ENCODE measurements at places on chromosomes 12 and 14.

GRCh38 chr14:68291820-68292219, 472.2 kb downstream of the RAD51B start:
- no peak for DNase-seq

- no peak for DNase-seq
Observed at GRCh38 chr14:51014625-51015024, 70.3 kb upstream of the PYGL start.

- DNase-seq: no peak
Observed at GRCh38 chr14:99681832-99682148, 2.3 kb upstream of the CYP46A1 start.

DNA sequence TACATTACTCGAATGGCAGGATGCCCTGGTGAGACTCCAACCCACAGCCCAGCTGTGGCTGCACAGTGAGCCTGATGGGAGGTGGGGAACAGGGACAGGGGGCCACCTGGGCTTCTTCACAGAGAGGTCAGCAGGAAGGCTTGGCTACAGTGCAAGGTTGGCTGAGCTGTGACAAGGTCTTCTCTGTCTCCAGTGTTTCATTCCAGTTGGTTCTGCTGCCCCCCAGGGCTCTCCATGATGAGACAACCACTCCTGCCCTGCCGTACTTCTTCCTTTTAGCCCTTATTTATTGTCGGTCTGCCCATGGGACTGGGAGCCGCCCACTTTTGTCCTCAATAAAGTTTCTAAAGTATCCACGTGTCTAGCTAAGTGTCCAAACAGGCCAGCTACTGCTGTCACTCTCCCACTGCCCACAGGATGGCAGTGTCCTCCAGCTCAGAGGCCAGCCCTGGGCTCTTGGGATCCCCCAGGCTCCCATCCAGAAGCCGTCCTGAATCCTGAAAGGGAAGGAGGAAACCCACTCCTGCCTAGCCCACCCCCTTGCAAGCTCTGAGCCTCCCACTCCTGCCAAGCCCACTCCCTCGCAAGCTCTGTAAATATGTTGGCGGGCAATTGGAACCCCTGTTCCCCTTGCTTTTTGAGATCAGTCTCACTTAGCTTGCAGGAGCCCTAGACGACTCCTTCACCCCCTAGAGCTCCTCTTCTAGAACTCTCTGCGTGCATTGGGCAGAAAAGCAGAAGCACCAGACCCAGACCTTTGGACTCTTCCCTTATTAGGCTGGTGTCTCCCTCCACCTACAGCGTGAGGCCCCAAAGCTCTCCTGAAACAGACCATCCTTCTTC, 5.4 kb downstream of the C1QL4 start:
- no peak for DNase-seq

DNA sequence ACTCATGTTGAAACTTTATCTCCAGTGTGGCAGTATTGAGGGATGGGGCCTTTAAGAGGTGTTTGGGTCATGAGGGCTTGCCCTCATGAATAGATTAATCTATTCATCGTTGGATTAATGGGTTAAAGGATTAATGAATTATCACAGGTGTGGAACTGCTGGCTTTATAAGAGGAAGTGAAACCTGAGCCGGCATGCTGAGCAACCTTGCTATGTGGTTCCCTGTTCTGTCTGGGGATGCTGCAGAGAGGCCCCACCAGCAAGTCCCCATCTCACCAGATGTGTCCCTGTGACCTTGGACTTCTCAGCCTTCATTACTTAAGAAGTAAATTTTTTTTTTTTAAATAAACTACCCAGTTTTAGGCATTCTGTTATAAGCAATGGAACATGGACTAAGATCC, 109.6 kb downstream of the DYRK2 start:
- no peak for DNase-seq

GRCh38 chr12:74292351-74293194, 245.1 kb upstream of the ATXN7L3B start:
- DNase-seq: no peak

DNA sequence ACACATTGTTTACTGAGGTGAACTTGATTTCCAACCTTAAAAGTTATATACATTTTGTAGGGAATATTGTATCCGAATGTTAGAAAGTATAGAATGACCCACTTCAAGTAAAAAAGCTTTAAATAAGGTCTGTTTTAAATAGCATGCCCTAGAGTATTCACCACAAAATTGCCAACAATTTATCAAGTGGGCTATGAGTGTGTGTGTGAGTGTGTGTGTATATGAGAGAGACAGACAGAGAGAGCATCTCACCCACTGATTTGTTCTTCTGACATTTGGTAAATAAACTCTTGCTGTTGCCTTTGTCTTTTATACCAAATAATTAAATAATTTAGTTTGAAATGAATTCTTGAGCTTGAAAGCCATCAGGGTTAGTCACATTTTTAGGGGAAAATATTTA, 29.8 kb upstream of the RAP1B start:
- DNase-seq: no peak

DNA sequence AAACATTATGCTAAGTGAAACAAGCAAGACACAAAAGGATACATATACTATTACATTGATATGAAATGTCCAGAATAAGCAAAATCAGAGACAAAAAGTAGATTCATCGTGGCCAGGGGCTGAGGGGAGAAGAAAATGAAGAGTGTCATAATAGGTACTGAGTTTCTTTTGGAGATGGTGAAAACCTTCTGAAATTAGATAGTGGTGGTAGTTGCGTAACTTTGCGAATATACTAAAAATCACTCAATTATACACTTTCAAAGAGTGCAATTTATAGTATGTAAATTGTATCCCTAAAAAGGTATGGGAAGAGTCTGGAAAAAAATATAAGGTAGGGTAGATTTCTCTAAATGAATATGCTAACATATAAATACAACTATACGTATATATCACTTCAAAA, 22.2 kb downstream of the KANSL2 start:
- DNase-seq: no peak

GRCh38 chr14:63860146-63860545, 7.3 kb downstream of the SYNE2 start:
- DNase-seq: no peak

All from activated T-cell treated with anti-CD3 and anti-CD28 coated beads, Interleukin-2, amount 50 U/mL, for 4 hours (primary cell).